ENCODE measurements at places on chromosomes 4 and X. TPM values are rescaled to one million over a fixed set of nuclear protein-coding genes. Genes with fewer than 3 reads are reported as not detected.

HELT gene
- 0.49 TPM for total RNA-seq

WDFY3 gene
- total RNA-seq, result 126 TPM

CYLC1 gene
- not detected for total RNA-seq

H2BW2 gene
- total RNA-seq, result not detected

PFKFB1 gene
- total RNA-seq, result not detected

SAGE1 gene
- not detected for total RNA-seq

PRIMPOL gene
- 14.4 TPM for total RNA-seq

HSFX2 gene
- not detected for total RNA-seq

DBET gene
- not detected for total RNA-seq

ODAPH gene
- not detected for total RNA-seq

EIF1AX gene
- 59.4 TPM for total RNA-seq

TEX11 gene
- total RNA-seq, result not detected

ESX1 gene
- total RNA-seq, result not detected

BCOR gene
- total RNA-seq, result 26.1 TPM

- H3K4me3 ChIP-seq, result no peak overlapping the region
- H3K27me3 ChIP-seq, result no peaks in the 10 kb centered on the region
- H3K36me3 ChIP-seq, result no peaks in the 10 kb centered on the region
- DNase-seq, result no peak
- H3K4me1 ChIP-seq, result no peaks in the 10 kb centered on the region
These were observed 15.6 kb downstream of the CD38 start for GRCh38 chr4:15793506-15794363.

GRCh38 chr4:153931804-153932203, 142.9 kb upstream of the SFRP2 start:
- no peaks in the 10 kb centered on the region for H3K36me3 ChIP-seq
- H3K27me3 ChIP-seq, result no peaks in the 10 kb centered on the region
- H3K27ac ChIP-seq, result no peak overlapping the region
- DNase-seq, result no peak
- H3K4me3 ChIP-seq, result no peak overlapping the region
- peaks cover 3% of the 10 kb centered on the region for H3K4me1 ChIP-seq

- no peak for DNase-seq
- H3K4me1 ChIP-seq, result no peaks in the 10 kb centered on the region
These were observed 4.6 kb upstream of the DCAF4L1 start for GRCh38 chr4:41976775-41977516.

- no peaks in the 10 kb centered on the region for H3K27me3 ChIP-seq
- H3K4me1 ChIP-seq, result no peaks in the 10 kb centered on the region
- DNase-seq, result no peak
- H3K36me3 ChIP-seq, result no peaks in the 10 kb centered on the region
These were observed 15.2 kb downstream of the SHROOM4 start for GRCh38 chrX:50798783-50799182.

DNA sequence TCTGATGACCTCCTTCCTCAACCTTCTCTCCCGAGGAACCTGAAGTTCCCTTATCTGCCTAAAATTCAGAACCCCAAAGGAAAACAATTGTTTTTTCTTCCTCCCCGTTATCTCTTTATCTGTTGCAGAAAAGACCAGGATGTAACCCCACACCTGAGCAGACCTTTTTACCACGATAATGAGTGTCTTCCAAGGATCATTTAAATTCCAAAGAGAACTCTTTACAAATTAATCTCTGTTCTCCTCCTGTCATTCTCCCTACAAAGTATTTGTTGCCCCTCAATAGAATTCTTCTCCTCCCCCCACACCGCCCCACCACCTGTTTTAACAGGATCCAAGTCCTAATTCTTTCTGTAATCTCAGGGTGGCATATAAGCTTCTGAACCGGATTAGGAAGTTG, 78.5 kb upstream of the NLGN4X start:
- no peak for DNase-seq
- no peak overlapping the region for H3K27ac ChIP-seq
- no peaks in the 10 kb centered on the region for H3K4me1 ChIP-seq
- no peak overlapping the region for H3K4me3 ChIP-seq

GRCh38 chr4:141133999-141134995, 1.0 kb upstream of the RNF150 start:
- no peak for DNase-seq
- peaks cover 12% of the 10 kb centered on the region for H3K27me3 ChIP-seq
- peaks cover 7% of the 10 kb centered on the region for H3K4me1 ChIP-seq
- no peaks in the 10 kb centered on the region for H3K36me3 ChIP-seq

- H3K4me3 ChIP-seq, result no peak overlapping the region
- H3K27ac ChIP-seq, result no peak overlapping the region
- H3K36me3 ChIP-seq, result peaks cover 3% of the 10 kb centered on the region
- H3K4me1 ChIP-seq, result no peaks in the 10 kb centered on the region
These were observed 97.1 kb downstream of the MRPL1 start for GRCh38 chr4:77959566-77960338.

GRCh38 chr4:169756971-169757574, 671 bp downstream of the HPF1 start:
- H3K27ac ChIP-seq, result peak overlapping the region; percentile 52
- DNase-seq, result no peak
- no peaks in the 10 kb centered on the region for H3K27me3 ChIP-seq
- H3K36me3 ChIP-seq, result peaks cover 14% of the 10 kb centered on the region
- peaks cover 10% of the 10 kb centered on the region for H3K4me1 ChIP-seq

- H3K36me3 ChIP-seq, result no peaks in the 10 kb centered on the region
- no peaks in the 10 kb centered on the region for H3K4me1 ChIP-seq
- H3K27ac ChIP-seq, result no peak overlapping the region
- H3K4me3 ChIP-seq, result no peak overlapping the region
- no peak for DNase-seq
These were observed 42.0 kb upstream of the RBMXL3 start for GRCh38 chrX:115147220-115147619.

DNA sequence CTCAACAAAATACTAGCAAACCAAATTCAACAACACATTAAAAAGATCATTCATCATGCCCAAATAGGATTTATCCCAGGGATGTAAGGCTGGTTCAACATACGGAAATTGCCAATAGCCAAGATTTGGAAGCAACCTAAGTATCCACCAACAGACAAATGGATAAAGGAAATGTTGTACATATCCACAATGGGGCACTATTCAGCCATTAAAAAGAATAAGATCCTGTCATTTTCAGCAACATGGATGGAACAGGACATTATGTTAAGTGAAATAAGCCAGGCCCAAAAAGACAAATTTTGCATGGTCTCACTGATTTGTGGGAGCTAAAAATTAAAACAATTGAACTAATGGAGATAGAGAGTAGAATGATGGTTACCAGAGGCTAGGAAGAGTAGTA, 82.0 kb upstream of the FAM241A start:
- H3K27me3 ChIP-seq, result no peaks in the 10 kb centered on the region
- DNase-seq, result no peak
- no peak overlapping the region for H3K27ac ChIP-seq
- H3K36me3 ChIP-seq, result no peaks in the 10 kb centered on the region
- H3K4me3 ChIP-seq, result no peak overlapping the region

DNA sequence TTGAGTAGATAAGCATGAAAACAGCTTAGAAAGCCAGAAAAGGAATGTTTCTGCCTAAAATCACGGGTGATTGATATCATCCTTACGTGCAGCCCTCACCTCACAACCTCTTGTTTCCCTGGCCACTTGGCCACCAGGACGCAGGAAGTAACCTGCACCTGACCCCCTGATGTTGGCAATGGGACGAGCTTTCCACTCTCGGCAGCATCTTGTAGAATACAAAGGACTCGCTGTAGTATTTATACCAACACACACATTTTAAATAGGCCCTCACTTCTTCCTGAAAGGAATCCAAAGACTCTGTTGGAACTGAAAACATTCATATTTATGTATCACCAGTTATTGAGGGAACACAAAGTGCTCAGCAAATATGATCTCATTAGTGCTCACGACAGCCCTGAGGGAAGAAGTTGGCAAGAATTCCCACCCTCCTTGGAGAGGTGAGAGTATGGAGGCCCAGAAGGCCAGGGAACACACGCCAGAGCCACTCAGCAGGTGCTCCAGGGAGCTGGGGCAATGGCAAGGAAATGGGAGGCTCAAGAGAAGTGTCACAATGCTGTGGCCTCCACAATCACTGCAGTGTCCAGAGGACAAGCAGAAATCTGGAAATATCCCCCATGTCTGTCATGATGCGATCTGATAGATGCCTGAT, 103.3 kb upstream of the KIT start:
- H3K27ac ChIP-seq, result no peak overlapping the region
- peaks cover 4% of the 10 kb centered on the region for H3K4me1 ChIP-seq
- H3K27me3 ChIP-seq, result no peaks in the 10 kb centered on the region
- H3K36me3 ChIP-seq, result no peaks in the 10 kb centered on the region
- H3K4me3 ChIP-seq, result no peak overlapping the region

GRCh38 chr4:83329521-83330110, 5.0 kb downstream of the HPSE start:
- no peak for DNase-seq
- no peak overlapping the region for H3K4me3 ChIP-seq
- no peaks in the 10 kb centered on the region for H3K36me3 ChIP-seq
- H3K27ac ChIP-seq, result no peak overlapping the region

- no peak overlapping the region for H3K27ac ChIP-seq
- DNase-seq, result no peak
- peaks cover 7% of the 10 kb centered on the region for H3K4me1 ChIP-seq
These were observed 204.3 kb downstream of the SHROOM3 start for GRCh38 chr4:76639288-76639687.

GRCh38 chr4:99971453-99972111, 21.5 kb upstream of the H2AZ1 start:
- no peaks in the 10 kb centered on the region for H3K27me3 ChIP-seq
- H3K27ac ChIP-seq, result no peak overlapping the region
- no peak for DNase-seq
- no peaks in the 10 kb centered on the region for H3K4me1 ChIP-seq
- H3K4me3 ChIP-seq, result no peak overlapping the region

GRCh38 chrX:100969936-100970335, 428 bp downstream of the ARL13A start:
- no peak overlapping the region for H3K27ac ChIP-seq
- no peaks in the 10 kb centered on the region for H3K4me1 ChIP-seq
- DNase-seq, result no peak
- no peak overlapping the region for H3K4me3 ChIP-seq
- H3K36me3 ChIP-seq, result no peaks in the 10 kb centered on the region

DNA sequence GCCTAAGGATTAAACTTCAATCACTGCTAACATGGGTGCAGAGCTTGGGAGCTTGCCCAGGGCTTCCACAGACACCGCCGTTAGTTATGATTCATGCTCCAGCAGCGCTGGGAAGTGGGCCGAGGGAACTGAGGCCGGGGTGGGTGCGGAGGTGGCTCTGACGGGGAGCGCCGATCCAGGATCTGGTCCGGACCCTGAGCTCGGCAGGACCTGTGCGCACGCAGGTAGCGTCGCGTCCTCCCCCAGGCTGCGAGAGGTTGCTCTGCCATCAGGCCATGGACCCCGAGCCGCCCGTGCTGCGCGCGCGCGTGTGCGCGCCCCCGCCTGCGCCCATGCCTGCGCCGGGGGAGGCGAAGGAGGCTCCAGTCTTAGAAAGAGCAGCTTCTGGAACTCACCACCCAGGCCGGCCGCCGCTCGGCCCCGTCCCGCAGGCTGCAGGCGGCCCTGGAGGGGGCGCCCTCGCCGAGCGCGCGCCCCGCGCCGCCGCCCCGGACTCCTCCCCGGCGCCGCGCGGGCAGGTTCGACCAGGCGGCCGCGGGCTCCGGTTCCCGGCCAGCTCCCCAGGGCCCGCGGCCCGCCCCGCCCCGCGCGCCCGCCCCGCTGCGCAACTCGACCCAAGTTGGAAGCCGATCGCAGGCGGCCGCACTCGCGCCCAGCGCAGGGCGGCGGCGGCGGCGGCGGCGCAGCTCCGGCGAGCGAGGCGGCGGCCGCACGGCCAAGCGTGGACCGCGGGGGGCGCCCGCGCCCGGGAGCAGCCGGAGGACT, 732 bp upstream of the ADRA2C start:
- H3K4me1 ChIP-seq, result no peaks in the 10 kb centered on the region
- no peak for DNase-seq
- peaks cover 40% of the 10 kb centered on the region for H3K27me3 ChIP-seq
- peak overlapping the region; percentile 39 for H3K4me3 ChIP-seq

GRCh38 chrX:132219343-132219768, at the start of gene RAP2C:
Gene RAP2C, minus strand, starts transcription at chrX:132219447. Its CDS starts 2,179 bp downstream, at chrX:132217268.
- H3K36me3 ChIP-seq, result no peaks in the 10 kb centered on the region
- peak within 1 kb of the TSS; percentile 69 for H3K4me3 ChIP-seq
- no peaks in the 10 kb centered on the region for H3K27me3 ChIP-seq
- peak; percentile 81 for DNase-seq
- peak within 1 kb of the TSS; percentile 85 for H3K27ac ChIP-seq
